A172 (cell line): ENCODE measurements at places on chromosomes 5 and 9. TPM values are rescaled to one million over a fixed set of nuclear protein-coding genes. Genes with fewer than 3 reads are reported as not detected.
A peak's percentile ranks its signal among the peaks of the same experiment; 100 is the strongest.

DNA sequence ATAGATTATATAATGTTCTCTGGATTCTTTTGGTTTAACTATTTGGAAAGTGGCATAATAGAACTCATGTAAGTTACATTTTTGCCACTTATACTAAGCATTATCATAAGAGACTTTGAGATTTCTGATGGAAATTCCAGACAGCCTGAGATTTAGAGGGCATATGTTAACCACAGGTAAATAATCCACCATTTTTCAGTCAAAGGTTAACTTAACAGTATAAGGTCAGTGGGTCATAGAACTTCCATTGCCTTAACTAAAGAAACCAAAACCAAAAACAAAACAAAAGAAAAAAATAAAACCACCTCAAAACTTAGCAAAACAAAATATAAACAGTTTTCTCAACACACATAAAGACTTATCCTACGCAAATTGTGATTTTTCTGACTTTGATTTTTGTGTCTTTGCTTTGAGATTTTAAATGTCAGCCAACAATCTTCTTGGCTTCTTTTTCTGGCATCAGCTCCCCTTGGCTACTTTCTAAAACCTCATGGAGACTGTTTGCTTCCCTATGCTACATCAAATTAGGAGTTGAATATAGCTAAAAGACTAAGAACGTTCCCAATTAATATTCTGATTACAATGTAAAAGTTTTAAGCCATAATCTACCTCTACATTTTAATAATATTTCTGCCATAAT is 430.1 kb upstream of the DAB2 start:
- DNase-seq: no peak

The SPACA9 gene
- total RNA-seq: 5.1 and 9.6 TPM in 2 replicates

The PCDHB9 gene
- total RNA-seq: 11.1 and 11.2 TPM in 2 replicates

DNA sequence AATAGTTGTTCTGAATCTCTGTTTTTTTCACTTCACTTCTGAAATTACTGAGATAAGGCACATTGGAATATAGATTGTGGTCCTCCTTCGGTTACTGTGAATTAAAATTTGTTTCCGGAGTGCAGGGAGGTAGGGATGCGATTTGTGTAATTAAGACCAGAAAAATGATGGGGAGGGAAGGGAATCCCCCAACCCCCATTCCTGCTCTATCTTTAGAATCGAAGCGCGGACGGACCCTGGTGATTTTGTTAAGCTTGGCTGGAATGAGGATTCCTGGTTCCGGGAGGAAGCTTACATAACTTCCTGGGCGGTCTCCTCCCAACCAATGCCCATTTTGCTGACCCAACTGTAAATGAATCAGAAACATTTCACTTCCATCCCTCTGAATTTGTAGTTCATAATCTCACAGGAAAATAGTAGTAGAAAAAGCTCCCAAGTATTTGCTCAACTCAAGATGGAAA is 220.1 kb upstream of the MSX2 start:
- DNase-seq: peak; percentile 85

DNA sequence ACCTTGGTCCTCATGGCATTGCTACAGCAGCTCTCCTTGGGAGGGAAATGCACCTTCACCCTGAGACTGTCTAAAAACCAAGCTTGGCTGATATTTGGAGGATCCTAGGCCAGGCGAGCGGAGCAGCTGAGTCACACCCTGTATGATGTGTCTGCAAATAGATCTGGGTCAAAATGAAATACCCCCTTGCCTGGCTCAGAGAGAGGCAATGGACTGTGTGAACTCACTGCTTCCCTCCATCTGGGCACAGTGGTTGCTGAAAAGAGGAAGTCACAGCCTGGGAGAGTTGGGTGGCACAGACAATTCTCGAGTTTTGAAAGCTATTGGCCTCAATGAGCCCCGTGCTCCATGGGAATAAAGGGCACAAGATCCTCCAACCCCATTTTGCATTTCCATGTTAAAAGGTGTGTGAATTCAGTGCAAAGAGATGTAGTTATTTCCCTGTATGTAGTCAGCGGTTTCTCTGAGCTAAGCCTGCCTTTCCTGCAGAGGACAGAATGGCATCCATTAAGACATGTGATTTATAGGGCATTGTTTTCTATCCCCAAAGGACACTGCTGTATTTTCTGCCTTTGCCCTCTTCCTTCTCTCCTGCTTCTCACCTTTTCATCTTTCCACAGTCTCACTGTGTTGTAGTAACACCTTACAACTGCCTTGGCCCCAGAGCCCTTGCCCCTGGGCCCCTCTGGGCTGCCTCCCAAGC is 177.2 kb downstream of the GADD45G start:
- no peak for DNase-seq

DNA sequence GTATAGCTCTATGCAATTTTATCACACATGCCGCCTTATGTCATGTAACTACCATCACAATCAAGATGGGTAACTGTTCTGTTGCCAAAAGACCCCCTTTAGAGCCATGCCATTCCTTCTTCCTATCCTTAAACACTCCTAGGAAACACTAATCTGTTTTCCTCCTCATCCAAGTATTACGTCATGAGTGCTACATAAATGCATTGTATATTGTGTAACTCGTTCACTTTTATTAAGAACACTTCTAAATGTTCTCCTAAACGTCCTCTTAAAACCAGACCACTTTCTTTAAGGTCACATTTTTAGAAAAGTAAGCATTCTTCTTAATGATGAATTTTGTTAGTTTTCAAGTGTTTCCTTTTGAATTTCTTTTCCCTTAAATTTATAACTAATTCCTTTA is 49.8 kb upstream of the MTMR12 start:
- DNase-seq: no peak

The SPATA31E1 gene
- not detected in 2 replicates for total RNA-seq

DNA sequence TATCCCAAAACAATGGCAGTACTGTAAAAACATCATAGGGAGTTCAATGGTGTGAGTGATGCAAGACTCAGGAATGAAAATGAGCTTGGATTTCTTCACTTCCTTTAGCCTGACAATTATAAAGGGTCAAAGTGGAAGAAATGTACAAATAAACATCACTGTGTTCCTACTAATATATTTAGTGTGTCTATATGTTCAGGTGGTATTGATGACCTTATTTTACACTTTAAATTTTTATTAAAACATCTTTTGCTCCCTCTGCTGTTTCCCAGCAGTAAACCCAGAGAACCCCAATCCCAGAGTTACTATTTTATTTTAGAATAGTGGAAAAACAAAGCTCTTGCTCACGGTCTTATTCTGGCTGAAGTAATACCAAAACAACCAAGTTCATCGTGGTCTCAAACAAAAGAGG is 2.0 kb downstream of the LOX start:
- DNase-seq: no peak

DNA sequence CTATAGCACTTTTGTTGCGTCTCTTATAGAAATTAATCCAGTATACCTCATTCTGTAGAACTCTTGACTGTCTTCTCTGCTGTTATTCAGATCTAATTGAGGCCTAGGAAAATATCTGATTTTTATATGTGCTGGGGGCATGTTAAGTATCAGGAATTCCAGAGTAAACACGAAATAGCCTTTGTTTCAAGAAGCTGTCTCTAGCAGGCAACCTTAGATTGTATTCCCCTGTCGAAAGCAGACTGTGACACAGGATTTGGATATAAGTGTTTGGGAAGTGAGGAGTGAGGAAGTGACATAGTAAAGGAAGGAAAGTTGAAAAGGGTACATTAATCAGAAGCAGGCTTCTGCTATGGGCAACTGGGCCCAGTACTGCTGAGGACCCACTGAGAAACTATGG is 72.1 kb upstream of the RASA1 start:
- DNase-seq: no peak

GRCh38 chr9:92952906-92953610 is 5.7 kb downstream of the FGD3 start:
- DNase-seq: peak; percentile 36

GRCh38 chr9:86340356-86341006 is 13.7 kb downstream of the TUT7 start:
- DNase-seq: peak; percentile 13

GRCh38 chr5:27472000-27472763 is 433.8 kb upstream of the CDH9 start:
- peak; percentile 52 for DNase-seq

The PCDHGA4 gene
- total RNA-seq: 1.1 and 1.4 TPM in 2 replicates

The PCDH1 gene
- 7.2 and 7.4 TPM in 2 replicates for total RNA-seq

- no peak for DNase-seq
Observed at GRCh38 chr9:133793471-133793870, 55.3 kb upstream of the SARDH start.

DNA sequence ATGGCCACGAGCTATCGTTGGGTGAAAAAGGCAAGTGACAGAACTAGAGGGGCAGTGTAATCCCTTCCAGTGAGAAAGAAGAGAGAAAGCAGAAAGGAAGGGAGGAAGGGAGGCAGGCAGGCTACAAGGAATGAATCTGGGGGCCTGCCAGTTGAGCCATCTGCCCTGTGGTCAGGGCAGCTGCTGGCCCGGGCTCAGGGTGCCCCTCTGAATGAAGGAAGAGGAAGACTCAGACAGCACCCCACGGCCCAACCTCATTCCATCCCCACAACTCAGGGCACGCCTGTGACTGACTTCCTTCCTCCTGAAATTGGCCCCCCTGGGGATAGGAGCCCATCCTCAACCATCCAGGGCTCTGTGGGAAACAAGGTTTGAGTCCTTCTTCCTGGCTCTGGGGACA is 20.3 kb upstream of the FLT4 start:
- peak; percentile 13 for DNase-seq

The SPATA31C1 gene
- not detected in 2 replicates for total RNA-seq

The ADGRD2 gene
- not detected in 2 replicates for total RNA-seq

DNA sequence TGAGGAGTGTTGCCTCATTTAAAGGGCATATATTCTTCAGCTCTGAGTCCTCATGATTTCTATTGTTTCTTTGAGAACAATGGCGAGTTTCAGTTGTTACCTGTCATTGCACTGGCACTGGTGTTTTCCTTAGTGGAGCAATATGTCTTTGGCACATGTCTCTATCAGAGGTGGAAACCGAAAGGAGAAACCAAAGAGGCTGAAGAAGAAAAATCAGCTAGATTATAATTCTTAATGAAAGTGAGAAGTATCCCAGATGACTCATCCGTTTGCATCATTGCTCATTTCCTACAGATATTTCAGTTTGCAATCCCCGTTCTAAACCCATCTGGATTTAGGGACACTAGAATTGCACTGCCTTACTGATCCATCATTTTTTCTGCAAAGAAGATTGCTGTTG is 324.6 kb downstream of the TMEM232 start:
- DNase-seq: no peak

The SPATA6L gene
- not detected in 2 replicates for total RNA-seq

The ZDHHC11B gene
- 0.26 and 2.3 TPM in 2 replicates for total RNA-seq

- DNase-seq: no peak
Observed at GRCh38 chr5:111280282-111280951, 56.2 kb downstream of the CAMK4 start.

The CDH9 gene
- 0.22 TPM in 1 of 2 replicates, not detected in the other for total RNA-seq
